ENCODE measurements at places on chromosomes 12 and 14. TPM values are rescaled to one million over a fixed set of nuclear protein-coding genes. Genes with fewer than 3 reads are reported as not detected.

DNA sequence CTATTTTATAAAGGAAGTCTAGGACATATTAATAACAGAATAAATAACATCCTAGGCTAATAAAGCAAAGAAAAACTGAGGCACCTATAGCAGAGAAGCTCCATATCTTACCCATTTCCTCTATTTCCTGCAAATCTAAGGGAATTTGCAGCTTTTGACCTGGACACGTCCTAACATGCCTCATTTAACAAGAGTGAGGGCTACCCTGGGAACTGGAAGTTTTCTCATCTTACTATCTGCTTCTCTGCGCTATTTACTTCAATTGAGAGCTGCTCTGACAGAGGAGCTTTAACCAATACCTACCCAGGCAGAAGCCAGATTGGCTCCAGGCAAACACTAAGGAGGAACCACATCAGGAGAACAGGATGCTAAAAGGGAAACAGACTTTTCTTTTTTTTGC lies 5.7 kb downstream of the YBX3 start:
- DNase-seq = no peak

Gene LTB4R
- total RNA-seq = 1.9 TPM

- no peak for DNase-seq
Measured at GRCh38 chr12:93804392-93805179, 127.4 kb downstream of the CRADD start.

DNA sequence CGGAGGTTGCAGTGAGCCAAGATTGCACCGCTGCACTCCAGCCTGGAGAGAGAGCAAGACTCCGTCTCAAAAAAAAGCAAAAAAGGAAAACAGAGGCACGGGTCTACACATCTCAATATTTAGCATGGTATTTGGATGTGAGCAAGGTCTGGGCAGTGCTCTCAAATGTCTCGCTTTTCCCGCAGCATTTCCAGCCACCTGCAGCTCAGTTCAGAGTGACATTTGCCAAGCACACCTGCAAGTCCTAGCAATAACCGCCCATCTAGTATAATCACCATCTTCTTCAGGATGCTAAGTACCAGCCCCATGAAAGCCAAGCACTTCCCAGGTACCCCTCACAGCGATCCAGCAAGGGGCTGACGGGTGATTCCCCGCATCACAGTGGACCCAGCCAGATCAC lies 69.1 kb downstream of the FOXN3 start:
- DNase-seq = no peak

Gene SLC10A1
- 0.16 TPM for total RNA-seq

Gene RFX4
- not detected for total RNA-seq

Gene ATF7IP
- 33.1 TPM for total RNA-seq

GRCh38 chr12:34292736-34293625 lies 270.7 kb downstream of the ALG10 start:
- no peak for DNase-seq

- no peak for DNase-seq
Measured at GRCh38 chr14:60506985-60507829, 1.7 kb upstream of the SIX6 start.

DNA sequence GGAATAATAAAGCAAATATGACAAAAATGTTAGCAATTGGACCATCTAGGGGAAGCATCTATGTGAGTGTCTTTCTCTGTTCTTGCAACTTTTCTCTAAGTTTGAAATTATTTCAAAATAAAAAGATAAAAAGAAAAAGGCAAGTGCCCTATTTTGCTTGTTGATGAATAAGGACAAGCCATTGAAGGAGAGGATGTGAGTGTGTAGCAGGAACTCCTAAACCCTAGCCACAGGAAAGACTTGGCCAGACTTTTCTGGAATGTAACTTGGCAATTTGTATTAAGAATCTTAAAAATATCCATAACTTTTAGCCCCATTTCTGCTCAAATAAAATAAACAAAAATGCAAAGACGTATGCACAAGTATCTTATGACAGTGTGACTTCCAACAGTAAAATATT lies 279.4 kb downstream of the CACNA1C start:
- DNase-seq = no peak

DNA sequence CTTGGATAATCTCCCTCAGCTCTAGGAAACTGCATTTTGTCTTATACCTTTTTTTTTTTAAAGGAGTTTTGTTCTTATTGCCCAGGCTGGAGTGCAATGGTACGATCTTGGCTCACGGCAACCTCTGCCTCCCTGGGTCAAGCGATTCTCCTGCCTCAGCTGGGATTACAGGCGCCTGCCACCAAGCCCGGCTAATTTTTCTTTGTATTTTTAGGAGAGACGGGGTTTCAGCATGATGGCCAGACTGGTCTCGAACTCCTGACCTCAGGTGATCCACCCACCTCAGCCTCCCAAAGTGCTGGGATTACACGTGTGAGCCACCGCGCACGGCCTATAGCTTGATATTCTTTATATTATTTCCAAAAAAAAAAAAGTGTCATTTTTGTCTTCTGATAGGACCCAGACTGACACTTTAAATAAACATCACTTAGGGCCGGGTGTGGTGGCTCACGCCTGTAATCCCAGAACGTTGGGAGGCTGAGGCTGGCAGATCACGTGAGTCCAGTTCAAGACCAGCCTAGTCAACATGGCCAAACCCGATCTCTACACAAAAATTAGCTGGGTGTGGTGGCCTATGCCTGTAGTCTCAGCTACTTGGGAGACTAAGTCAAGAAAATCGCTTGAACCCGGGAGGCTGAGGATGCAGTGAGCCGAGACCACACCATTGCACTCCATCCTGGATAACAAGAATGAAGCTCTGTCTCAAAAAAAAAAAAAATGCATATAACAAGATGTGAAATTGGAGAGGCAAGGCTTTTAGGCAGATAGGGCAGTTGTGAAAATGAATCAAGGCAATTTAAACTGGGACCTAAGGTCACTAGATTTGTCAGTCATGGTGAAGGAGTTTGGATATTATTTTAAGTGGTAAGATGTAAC lies 18.4 kb downstream of the SLC2A3 start:
- no peak for DNase-seq

GRCh38 chr14:72810201-72810600 lies 83.7 kb downstream of the DPF3 start:
- DNase-seq = no peak

Gene MLH3
- total RNA-seq = 19.1 TPM

Gene CLEC1B
- total RNA-seq = not detected

Gene SLC25A47
- total RNA-seq = not detected

DNA sequence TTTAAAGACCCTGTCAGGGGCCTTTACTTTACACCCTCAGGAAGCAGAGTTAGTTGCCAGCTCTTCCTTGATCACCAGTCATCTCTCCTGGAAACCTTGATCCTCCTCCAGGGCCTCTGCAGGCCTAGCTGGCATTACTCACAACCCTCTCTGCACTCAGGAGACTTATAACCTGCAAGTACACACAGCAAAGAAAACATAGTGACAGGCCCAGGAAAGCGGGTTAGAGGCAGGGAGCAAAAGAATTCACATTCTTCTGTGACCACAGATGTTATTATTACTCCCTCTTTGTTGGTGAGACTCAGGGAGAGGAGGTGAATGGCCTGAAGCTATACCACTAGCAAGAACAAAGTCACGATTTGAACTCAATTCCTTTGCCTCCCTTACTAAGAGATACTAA lies 87.4 kb downstream of the OR11H12 start:
- no peak for DNase-seq

Gene PITPNM2
- total RNA-seq = 10.5 TPM

DNA sequence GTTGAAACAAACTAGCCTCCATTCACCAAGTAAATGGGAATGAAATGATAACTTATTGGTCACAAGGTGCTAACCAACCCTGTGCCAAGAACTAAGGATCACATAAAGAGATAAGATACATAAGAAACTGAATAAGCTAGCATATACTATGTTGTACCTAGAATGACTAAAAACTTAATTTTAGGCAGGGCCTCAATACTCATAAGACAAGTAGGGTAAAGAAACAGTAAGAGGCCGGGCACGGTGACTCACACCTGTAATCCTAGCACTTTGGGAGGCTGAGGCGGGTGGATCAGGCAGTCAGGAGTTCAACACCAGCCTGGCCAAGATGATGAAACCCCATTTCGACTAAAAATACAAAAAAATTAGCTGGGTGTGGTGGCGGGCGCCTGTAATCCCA lies 17.7 kb downstream of the GDF11 start:
- no peak for DNase-seq

DNA sequence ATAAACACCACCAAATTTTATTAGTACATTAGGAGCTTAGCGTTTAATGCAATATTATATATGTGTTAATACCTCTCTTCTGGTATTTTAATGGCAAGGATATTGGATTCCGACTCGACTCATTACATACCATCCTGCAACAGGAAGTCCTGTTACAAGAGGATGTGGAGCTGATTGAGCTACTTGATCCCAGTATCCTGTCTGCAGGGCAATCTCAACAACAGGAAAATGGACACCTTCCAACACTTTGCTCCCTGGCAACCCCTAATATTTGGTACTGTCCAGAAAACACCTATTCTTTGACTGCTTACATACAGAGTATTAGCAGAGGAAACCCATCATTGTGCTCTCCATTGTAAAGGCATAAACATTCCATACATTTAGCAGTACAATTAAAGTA lies 45.2 kb downstream of the VEZT start:
- DNase-seq = no peak

Gene TUNAR
- not detected for total RNA-seq

GRCh38 chr12:96850676-96851075 lies 56.4 kb upstream of the NEDD1 start:
- no peak for DNase-seq

Gene DENND5B
- 31.2 TPM for total RNA-seq

DNA sequence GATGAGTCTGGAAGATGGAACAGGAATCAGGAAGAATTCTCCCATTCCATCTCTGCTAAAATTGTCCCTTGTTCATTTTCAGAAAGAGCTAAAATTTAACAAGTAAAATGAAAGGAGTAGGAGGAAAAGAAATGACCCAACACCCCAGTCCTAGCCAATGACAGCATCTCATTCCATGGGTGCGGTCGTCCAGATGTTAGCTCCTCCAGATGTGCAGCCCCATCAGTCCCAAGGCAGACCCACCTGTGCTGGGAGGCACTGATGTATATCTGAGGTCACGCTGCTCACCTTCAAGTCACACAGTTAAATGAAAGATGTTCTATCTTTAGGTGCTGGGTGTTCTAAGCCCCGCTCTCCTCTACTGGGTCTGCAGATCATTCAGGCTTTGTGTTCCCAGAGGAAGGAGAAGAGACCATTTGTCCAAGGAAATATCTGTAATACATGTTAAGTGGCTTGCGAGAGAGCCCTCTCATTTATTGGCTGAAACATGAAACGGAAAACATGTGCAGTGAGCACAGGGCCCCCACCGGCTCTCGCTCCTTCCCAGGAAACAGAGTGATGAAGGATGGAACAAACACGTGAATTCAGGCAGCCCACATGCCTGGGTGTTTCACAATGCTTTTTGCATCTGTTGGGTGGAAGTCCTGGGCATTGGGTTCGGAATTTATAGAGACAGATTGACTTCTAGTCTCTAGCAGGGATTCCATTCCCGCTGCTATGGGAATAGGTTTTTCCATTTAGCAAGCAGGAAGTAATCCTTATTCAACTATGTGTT lies 294.6 kb downstream of the NUAK1 start:
- no peak for DNase-seq

DNA sequence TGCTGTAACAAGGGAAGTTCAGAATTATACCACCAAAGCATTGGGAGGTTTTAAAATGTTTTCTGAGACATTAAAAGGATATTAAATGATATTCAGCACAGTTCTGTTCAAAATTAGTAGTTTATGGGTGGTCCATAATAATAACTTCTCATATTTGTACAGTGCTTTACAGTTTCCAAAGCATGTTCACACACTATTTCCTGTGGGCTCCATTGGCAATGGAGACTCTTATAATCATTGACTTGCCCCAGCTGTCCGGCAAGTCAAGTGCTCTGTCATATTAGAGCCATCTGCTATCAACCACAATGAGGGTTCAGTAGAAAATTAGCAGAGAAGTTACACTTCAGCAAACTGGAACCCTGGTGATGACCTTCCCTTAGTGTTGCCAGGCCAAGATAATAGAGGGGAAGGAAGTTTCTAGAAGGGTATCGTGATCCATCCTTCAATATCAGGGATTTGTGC lies 526.6 kb upstream of the CCDC196 start:
- DNase-seq = no peak

- DNase-seq = no peak
Measured at GRCh38 chr12:44654646-44655639, 221.2 kb downstream of the NELL2 start.

DNA sequence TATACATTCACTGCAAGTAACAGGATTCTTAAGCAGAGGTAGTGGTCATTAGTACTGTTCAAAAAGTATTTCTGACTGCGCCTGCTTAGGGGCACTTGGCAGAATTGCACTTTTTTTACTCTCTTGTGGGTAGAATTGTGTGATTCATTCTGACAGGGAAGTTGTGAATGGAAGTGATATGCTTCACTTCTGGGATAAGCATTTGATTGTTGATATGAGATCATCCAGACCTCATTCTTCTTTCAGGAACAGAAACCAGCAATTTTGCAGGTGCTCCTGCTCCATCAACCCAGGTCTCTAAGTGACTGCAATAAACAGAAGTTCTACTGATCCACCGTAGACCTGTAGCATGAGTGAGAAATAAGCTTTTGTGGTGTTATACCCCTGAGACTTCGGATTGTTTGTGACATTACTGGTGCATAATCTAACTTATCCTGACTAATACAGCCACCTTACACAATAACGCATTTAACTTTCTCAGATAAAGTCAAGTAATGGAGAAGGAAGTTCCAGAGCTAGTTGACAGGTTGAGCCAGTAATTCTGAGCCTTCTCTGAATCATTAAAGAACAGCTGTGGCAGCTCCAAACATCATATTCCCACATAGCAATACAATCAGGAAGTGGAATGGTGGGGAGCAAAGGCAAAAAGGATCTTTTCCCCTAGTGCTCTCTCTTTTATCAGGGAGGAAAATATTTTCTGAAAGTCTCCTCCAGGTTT lies 387.9 kb downstream of the SYT1 start:
- DNase-seq = no peak

Gene NDRG2
- total RNA-seq = 360 TPM

Gene AMHR2
- total RNA-seq = 0.37 TPM

DNA sequence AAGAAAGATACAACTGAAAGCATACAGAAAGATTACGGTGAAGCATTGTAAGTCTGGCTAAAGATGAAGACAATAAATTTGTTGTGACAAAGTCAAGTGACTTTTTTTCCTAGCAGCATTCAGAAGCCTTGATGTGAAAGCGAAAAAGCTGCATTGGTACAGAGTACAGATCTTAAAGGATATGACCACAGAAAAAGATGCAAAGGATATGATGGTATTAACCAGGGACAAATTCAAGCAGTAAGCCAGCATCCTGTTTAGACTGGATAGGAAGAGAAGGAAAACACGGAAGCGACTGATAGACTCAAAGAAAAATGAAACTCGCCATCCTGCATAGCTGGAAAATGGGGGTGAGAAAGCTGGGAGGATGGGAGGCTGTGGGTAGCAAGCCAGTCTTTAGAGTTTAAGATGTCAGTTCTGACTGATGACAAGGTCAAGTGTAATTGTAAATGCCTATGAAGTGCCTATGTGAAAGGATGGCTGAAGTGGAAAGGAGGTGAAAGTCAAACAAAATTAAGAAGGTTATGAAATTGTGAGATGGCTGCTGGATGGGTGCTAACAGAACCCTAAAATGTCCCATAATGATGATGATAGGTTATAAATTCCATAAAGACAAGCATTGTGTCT lies 92.4 kb downstream of the PHLDA1 start:
- no peak for DNase-seq

Gene C12orf60
- total RNA-seq = 1.1 TPM

Gene MAP1LC3B2
- 1.0 TPM for total RNA-seq

Gene GDF3
- total RNA-seq = not detected

Gene GALNT6
- 1.3 TPM for total RNA-seq

Gene MMP17
- 3.2 TPM for total RNA-seq

- DNase-seq = no peak
Measured at GRCh38 chr14:75442166-75442565, 14.3 kb downstream of the JDP2 start.

Gene FITM1
- total RNA-seq = 74.3 TPM

Gene ARHGEF25
- total RNA-seq = 7.4 TPM

GRCh38 chr12:79482323-79482722 lies 208.4 kb downstream of the PAWR start:
- no peak for DNase-seq

All from right atrium auricular region (tissue), 2 donors.